ENCODE measurements at places on chromosomes 16 and 17. TPM values are rescaled to one million over a fixed set of nuclear protein-coding genes. Genes with fewer than 3 reads are reported as not detected.

The CCDC154 gene
- 1.6 TPM for total RNA-seq

The TMEM238L gene
- not detected for total RNA-seq

The KIFC3 gene
- total RNA-seq, result 0.66 TPM

The GP1BA gene
- not detected for total RNA-seq

The KRTAP9-4 gene
- total RNA-seq, result not detected

The TMEM100 gene
- total RNA-seq, result not detected

The VASN gene
- total RNA-seq, result not detected

The RBFOX1 gene
- not detected for total RNA-seq

The CYB5D1 gene
- 12.5 TPM for total RNA-seq

The KCNH6 gene
- not detected for total RNA-seq

The CTRB2 gene
- total RNA-seq, result not detected

DNA sequence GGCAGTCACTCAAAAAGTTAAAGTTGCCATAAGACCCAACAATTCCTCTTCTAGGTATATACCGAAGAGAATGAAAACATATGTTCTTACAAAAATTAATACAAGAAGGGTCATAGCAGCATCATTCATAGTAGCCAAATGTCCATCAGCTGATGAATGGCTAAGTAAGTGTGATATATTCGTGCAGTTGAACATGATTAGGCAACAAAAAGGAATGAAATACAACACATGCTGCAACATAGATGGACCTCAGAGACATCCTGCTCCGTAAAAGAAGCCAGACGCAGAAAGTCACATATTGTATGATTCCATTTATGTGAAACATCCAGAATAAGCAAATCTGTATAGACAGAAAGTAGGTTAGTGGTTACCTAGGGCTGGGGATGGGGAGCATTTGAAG, 229.4 kb upstream of the CACNG5 start:
- H3K4me3 ChIP-seq, result no peak overlapping the region
- no peaks in the 10 kb centered on the region for H3K27me3 ChIP-seq
- peaks cover 39% of the 10 kb centered on the region for H3K36me3 ChIP-seq
- DNase-seq, result no peak
- H3K4me1 ChIP-seq, result peaks cover 15% of the 10 kb centered on the region
- H3K27ac ChIP-seq, result no peak overlapping the region

DNA sequence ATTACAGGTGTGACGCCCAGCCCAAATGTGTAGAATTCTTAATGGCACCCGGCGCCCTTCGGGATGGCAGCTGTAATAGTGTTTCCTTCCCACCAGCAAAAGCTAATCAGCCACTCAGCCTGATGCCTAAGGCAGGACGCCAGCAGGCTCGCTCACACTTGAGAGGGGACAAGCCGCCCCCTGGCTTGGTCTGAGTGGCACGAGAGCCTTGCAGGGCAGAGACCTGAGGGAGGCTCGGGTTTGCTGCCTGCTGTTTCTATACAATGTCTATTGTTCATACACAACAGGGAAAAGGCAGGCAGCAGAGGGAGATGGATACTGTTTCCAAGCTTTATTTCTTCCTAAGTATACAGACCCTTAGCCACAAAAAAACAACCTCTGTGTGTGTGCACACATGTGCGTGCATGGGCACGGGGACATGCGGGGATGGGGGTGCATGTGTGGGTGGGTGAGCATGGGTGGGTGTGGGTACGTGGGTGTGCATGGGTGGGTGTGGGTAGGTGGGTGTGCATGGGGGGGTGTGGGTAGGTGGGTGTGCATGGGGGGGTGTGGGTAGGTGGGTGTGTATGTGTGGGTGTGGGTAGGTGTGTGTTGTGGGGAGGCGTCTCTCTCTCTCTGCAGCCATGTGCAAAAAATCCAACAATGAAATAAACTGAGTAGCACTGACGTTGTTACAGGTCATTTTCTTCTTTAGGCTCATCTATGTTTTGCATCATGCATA, 10.0 kb downstream of the SLC38A8 start:
- no peak overlapping the region for H3K27ac ChIP-seq
- DNase-seq, result no peak
- H3K4me3 ChIP-seq, result no peak overlapping the region
- peaks cover 13% of the 10 kb centered on the region for H3K4me1 ChIP-seq
- H3K27me3 ChIP-seq, result peaks cover 17% of the 10 kb centered on the region

DNA sequence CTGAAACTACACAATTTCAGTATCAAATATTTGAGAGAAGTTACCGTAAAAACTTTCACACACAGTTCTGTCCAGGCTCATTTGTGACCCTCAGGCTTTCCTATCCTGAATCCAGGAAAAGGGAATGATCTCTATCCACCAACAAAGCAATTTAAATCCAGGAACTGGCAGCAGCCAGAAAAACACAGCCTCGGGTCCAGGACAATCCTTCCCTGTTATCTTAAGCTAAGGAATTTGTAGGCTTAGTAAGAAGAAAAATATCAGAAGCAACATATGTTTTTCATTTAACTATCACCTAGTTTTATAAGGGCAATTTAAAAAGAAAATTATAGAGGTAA, 47.1 kb downstream of the TEX2 start:
- H3K4me3 ChIP-seq, result no peak overlapping the region
- H3K4me1 ChIP-seq, result peaks cover 18% of the 10 kb centered on the region
- no peak for DNase-seq
- no peaks in the 10 kb centered on the region for H3K27me3 ChIP-seq

DNA sequence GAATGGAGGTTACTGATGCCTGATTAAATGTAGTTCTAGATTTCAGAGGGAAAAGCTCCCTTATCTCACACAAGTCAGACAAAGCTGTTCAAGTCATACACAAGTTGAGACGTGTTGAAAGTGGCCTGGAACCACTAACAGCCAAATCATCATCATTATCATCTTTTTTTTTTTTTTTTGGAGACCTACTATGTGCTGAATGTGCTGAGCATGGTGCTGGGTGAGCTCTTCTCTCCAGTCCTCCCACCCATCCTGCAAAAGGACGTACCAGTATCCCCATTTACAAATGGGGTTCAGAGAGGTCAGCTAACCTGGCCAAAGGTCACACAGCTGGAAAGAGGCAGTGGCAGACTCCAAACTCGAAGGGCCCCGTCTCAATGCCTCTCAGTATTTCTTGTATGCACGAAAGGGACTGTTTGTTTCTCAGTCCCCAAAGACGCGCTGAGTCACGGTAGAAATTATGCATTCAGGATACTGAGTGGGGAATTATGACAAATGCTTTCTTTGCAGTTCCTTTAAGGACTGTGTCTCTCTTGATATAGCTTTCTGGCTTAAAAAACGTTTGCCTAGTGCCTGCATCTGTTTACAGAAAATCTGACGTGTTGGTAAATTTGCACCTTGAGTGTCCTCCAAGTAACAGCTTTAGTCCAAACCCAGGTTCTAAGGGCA, 235.5 kb downstream of the XYLT1 start:
- no peaks in the 10 kb centered on the region for H3K36me3 ChIP-seq
- H3K4me1 ChIP-seq, result peaks cover 26% of the 10 kb centered on the region
- H3K27me3 ChIP-seq, result no peaks in the 10 kb centered on the region
- H3K4me3 ChIP-seq, result no peak overlapping the region
- H3K27ac ChIP-seq, result no peak overlapping the region
- peak; percentile 20 for DNase-seq

DNA sequence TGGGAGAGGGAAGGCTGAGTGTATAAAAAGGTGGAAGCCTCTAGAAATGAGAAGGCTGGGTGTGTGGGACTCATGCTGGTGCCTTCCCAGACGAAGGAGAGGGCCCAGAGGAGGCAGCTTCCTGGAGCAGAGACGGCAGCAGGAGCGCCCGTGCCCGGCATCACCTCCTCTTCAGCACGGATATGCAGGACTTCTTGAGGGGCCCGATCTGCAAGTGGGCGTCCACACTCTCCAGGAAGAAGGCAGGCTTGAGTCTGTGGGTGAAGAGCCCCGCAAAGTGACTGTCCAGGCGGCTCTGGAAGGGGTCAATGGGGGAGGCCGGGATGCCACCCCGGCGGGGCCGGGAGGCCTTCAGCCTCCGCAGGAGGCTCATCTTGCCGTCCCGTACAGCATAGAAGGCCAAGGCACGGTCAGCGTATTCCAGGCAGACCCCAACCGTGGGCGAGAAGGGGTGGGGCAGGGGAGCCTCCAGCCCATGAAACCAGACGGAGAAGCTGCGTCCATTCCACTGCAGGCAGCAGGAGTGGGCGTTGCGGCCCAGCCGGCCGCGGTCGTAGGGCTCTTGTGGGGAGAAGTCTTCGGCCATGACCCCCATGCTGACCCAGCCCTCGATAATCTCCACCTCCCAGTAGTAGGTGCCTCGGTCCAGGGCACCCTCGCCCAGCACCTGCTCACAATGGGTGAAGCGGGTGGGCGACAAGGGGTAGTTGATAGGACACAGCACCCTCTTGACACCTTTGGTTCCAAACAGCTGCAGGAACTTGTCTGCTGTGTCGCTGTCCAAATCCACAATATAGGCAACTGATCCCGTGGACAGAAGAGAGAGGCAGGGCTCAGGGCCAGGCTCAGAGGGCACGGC, 3.8 kb downstream of the TRIM47 start:
- no peak overlapping the region for H3K4me3 ChIP-seq
- peaks cover 30% of the 10 kb centered on the region for H3K4me1 ChIP-seq
- no peak for DNase-seq

- no peak overlapping the region for H3K4me3 ChIP-seq
- no peak for DNase-seq
- H3K4me1 ChIP-seq, result peaks cover 48% of the 10 kb centered on the region
- H3K36me3 ChIP-seq, result peaks cover 7% of the 10 kb centered on the region
- H3K27ac ChIP-seq, result no peak overlapping the region
Observed at GRCh38 chr17:17090642-17091103, 48.4 kb downstream of the MPRIP start.

- peaks cover 5% of the 10 kb centered on the region for H3K27me3 ChIP-seq
- DNase-seq, result no peak
- H3K4me3 ChIP-seq, result no peak overlapping the region
- no peaks in the 10 kb centered on the region for H3K36me3 ChIP-seq
- no peak overlapping the region for H3K27ac ChIP-seq
Observed at GRCh38 chr17:15422392-15422965, 44.9 kb downstream of the CDRT4 start.

GRCh38 chr17:65423346-65424140, 137.9 kb downstream of the AXIN2 start:
- no peak overlapping the region for H3K4me3 ChIP-seq
- H3K4me1 ChIP-seq, result no peaks in the 10 kb centered on the region
- H3K27ac ChIP-seq, result no peak overlapping the region

- DNase-seq, result no peak
- no peaks in the 10 kb centered on the region for H3K4me1 ChIP-seq
- H3K36me3 ChIP-seq, result no peaks in the 10 kb centered on the region
- H3K27me3 ChIP-seq, result no peaks in the 10 kb centered on the region
Observed at GRCh38 chr17:41758601-41759000, 24.2 kb upstream of the HAP1 start.

DNA sequence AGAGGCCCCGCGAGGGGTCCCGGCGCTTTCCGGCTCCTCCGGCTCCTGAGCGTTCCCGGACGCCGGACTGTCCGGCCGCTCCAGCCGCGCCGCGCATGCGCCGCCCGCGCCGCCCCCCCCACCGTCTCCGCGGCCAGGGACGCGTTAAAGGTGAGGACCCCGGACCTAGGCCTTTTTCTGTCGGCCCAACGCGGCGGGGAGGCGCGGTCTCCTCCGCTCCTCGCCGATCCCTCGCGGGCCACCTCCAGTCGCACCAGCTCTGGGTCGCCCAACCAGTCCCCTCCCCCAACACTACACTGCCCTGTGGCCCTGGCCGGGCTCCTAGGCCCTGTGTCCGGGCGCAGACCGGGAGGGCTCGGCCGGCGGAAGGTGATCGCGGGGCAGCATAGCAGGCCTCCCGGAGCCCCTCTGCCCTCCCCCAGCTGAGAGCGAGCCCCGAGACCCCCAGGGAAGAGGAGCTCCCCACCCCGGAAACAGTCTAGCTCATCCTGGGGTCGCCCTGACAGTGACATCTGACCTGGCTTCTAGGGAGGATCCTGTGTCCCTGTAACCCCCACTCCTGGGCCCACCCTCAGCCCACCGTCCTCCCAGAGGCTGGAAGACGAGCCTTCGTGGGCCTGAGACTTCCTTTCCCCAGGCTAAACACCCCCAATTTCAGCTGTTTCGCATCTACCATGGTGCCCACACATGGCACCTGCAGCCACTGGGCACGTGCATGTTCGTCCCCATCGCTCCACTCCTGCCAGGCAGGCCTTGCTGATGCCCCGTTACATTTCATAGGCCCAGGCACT, 14.7 kb upstream of the BCAR1 start:
- no peaks in the 10 kb centered on the region for H3K36me3 ChIP-seq
- H3K4me1 ChIP-seq, result peaks cover 5% of the 10 kb centered on the region
- peak; percentile 52 for DNase-seq
- H3K27me3 ChIP-seq, result peaks cover 20% of the 10 kb centered on the region
- peak overlapping the region; percentile 62 for H3K4me3 ChIP-seq

GRCh38 chr16:89545044-89545830, 15.2 kb upstream of the RPL13 start:
- peaks cover 13% of the 10 kb centered on the region for H3K36me3 ChIP-seq
- no peak overlapping the region for H3K4me3 ChIP-seq
- no peak for DNase-seq
- no peak overlapping the region for H3K27ac ChIP-seq

- peaks cover 12% of the 10 kb centered on the region for H3K4me1 ChIP-seq
- DNase-seq, result no peak
- no peaks in the 10 kb centered on the region for H3K27me3 ChIP-seq
- H3K27ac ChIP-seq, result no peak overlapping the region
- no peak overlapping the region for H3K4me3 ChIP-seq
Observed at GRCh38 chr17:79987187-79987934, 48.3 kb downstream of the TBC1D16 start.

- DNase-seq, result peak; percentile 13
- no peak overlapping the region for H3K27ac ChIP-seq
- no peaks in the 10 kb centered on the region for H3K27me3 ChIP-seq
- H3K4me3 ChIP-seq, result no peak overlapping the region
- H3K36me3 ChIP-seq, result peaks cover 46% of the 10 kb centered on the region
Observed at GRCh38 chr16:31711344-31711845, 162.2 kb upstream of the ZNF267 start.

DNA sequence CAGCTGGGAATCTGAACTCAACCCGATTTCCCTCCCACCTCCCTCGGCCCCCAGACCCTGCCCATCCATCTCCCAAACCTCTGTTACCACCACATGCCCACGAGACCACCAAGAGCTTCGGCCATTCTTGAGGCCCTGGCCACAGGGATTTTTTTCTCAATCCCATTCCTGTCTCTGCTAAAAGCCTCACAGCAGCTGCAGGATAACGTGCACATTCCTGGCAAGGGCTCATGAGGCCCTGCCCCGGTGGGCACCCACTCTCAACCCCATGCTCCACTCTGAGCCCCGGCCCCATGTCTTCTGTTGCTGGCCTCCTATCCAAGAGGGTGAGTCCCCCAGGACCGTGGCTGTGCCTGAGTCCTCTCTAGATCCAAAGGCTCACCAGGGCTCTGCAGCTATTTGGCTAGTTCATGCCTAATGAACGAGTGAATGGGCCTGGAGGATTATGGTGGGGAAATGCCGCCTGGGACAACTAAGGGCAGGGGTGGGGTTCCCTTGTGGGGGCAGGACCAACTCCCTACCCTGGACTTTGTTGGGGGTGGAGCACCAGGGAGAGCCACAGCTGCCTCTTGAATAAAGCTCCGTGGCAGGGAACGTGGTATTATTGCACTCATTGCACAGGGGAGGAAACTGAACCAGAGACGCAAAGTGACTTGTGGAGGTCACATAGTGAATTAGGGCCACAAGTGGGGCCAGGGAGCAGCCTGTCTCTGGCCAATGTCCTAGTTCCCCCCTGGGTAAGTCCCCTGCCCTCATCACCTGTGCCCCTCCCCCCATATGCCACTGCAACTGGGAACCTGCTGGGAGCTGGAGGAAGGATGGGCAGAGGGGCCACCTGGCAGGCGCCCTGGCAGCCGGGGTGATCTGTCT, 113.8 kb upstream of the SMURF2 start:
- H3K27me3 ChIP-seq, result peaks cover 19% of the 10 kb centered on the region
- peaks cover 22% of the 10 kb centered on the region for H3K4me1 ChIP-seq
- H3K36me3 ChIP-seq, result no peaks in the 10 kb centered on the region
- DNase-seq, result no peak

Data from activated CD4-positive, alpha-beta T cell treated with anti-CD3 and anti-CD28 coated beads for 36 hours (primary cell).